ENCODE measurements at places on chromosomes 5 and 9.

GRCh38 chr5:53782620-53783019 is 222.2 kb downstream of the NDUFS4 start:
- no peak for DNase-seq

DNA sequence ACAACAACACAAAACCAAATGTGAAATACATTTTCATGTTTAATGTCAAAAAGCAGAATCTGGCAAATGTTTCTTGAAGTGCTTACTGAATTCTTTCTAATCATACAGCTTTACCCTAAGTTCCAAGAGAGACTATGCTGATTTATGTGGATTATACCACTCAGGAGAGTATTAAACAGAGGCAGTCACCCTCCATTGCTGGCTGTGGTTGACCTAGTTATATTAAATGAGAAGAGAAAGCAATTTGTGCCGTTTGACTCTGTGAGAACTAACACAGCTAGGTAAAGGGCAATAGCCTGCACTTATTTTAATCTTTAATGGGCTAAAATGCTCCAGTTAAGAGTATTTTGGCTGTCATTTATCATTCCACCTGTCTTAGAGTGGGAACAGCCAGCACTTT is 62.6 kb downstream of the ELL2 start:
- DNase-seq, result no peak

- no peak for DNase-seq
Observed at GRCh38 chr5:4802044-4802443, 338.1 kb upstream of the ADAMTS16 start.

- DNase-seq, result no peak
Observed at GRCh38 chr5:142572006-142572405, 113.9 kb downstream of the FGF1 start.

- no peak for DNase-seq
Observed at GRCh38 chr9:37290366-37290939, 132.0 kb upstream of the GRHPR start.

GRCh38 chr5:74424162-74424868 is 216.2 kb downstream of the ENC1 start:
- no peak for DNase-seq

GRCh38 chr5:43171451-43171850 is 20.6 kb upstream of the NIM1K start:
- no peak for DNase-seq

- no peak for DNase-seq
Observed at GRCh38 chr5:172528440-172528839, 74.1 kb upstream of the SH3PXD2B start.

DNA sequence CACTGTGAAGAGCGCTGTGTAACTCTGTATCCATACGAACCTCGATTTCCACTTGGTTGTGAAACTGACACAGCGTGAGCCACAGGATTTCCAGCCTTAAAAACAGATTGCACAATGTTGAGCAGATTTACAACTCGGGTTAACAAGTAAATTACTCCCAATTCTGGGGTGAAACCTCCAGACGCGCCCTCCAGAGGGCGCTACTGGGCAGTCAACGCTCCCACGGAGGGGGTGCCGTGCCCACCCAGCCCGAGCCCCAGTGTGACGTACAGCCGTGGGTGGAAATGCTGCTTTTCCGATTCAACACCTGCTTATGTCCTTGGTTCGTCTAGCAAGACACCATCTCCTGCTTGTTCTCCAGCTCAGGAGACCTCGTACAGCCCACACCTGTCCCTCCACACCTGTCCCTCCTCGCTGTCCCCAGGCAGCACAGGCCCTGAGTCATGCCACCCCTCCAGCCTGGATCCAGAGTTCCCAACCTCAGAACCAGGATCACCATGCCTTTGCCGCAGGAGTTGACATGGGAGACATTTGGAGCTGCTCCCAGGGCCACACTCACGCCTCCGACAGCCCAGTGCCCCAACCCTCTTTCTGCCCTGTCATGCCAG is 34.4 kb upstream of the SLC6A3 start:
- DNase-seq, result no peak

GRCh38 chr9:128056887-128057723 is 10.0 kb downstream of the NAIF1 start:
- no peak for DNase-seq

- DNase-seq, result no peak
Observed at GRCh38 chr9:108812396-108813025, 43.3 kb downstream of the ACTL7B start.

- DNase-seq, result no peak
Observed at GRCh38 chr5:166329149-166329800, 1962.2 kb upstream of the WWC1 start.

DNA sequence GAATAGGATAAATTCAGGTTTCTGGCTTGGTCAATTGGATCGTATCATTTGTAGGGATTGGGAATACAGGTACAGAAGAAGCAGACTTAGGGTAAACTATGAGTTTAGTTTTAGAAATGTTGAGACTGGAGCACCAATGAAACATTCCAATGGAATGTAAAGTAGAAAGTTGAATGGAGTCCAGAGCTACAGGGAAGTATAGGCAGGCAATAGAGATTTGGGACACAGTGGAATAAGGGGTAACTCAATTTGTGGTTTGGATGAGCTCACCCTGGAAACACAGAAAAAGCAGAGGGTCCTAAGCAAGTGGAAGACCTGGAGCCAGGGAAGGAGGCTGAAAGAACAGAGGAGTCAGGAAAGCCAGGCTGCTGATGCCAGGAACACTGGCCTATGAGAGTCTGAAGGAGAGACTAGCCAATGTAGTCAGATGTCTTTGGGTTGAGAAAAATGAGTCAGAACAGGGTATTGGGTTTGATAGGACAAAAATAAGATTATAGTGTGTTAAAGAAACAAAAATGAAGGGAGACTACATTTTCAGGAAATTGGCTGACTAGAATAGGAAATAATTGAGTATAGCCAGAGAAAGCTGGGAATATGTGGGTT is 72.8 kb downstream of the STARD4 start:
- DNase-seq, result no peak

DNA sequence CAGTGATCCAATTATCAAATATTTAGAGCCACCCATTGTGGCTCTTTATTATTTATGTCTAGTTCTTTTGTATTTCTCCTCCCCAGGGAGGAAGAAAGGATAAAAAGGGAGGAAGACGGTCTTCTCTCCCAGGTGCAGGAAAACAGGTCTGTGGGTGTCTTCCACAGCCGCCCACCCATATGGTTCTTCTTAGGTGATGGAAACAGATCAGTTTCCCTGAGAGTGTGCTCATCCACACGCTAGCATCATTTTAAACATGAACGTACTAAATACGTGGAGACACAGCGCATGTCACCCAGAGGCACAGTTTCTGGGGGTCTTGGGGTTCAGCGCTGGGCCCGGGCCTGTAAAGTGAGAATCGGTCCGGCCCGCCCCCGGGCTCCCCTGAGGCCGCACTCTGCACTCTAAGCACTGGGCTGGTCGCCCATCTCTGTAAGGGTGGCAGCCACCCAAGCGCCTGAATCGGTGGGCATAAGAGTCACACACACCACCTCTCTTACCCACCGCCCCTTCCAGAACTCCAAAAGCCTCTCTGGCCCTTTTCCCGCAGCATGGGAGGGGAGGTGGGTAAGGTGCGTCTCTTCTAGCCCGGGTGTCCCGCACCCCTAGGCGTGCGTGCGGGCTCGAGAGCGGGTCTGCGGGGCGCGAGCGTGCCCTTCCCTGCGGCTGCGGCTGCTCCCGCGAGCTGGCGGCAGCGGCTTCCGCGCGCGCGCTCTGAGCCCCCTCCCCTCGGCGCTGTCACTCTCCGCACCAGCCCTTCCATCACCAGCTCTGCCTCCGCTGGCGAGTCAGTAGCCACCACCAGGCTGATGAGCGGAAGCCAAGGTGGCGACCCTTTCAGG is 1.3 kb downstream of the PTCH1 start:
- DNase-seq, result no peak

GRCh38 chr5:124494540-124495116 is 251.8 kb downstream of the ZNF608 start:
- DNase-seq, result no peak

- DNase-seq, result no peak
Observed at GRCh38 chr5:58088941-58089340, 370.9 kb downstream of the PLK2 start.

DNA sequence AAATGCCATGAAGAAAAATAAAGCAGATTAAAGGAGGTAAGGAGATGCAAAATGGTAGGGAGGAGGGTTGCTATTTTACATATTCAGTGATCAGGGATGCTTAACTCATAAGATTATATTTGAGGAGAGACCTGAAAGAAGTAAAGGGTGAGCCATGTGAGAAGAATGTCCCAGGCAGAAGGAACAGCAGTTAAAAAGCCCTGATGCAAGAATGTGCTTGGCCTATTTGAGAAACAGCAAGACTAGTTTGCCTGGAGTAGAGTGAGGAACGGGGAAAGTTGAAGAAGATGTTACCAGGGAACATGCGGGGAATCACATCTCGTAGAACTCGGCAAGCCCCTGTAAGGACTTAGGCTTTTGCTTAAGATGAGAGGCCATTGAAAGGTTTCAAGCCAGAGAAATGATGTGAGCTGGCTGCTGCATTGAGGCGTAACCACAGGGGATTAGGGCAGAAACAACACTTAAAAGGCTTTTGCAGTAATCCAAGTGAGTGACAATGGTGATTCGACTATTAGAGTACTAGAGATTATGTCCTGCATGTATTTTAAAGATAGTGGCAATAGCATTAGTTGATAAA is 198.7 kb downstream of the VPS13A start:
- no peak for DNase-seq

- DNase-seq, result no peak
Observed at GRCh38 chr9:37364751-37365360, 57.6 kb upstream of the GRHPR start.

GRCh38 chr5:156432830-156433105 is 105.8 kb downstream of the SGCD start:
- DNase-seq, result no peak

Measured in stimulated activated CD8-positive, alpha-beta memory T cell treated with anti-CD3 and anti-CD28 coated beads, Interleukin-4, amount 100 ng/mL, for 1 hour (primary cell).